ENCODE measurements at places on chromosomes 1 and 21.

GRCh38 chr1:27885114-27885528, 12.8 kb downstream of the THEMIS2 start:
- DNase-seq = no peak

- no peak for DNase-seq
Observed at GRCh38 chr1:116984406-116985160, 17.0 kb upstream of the CD101 start.

DNA sequence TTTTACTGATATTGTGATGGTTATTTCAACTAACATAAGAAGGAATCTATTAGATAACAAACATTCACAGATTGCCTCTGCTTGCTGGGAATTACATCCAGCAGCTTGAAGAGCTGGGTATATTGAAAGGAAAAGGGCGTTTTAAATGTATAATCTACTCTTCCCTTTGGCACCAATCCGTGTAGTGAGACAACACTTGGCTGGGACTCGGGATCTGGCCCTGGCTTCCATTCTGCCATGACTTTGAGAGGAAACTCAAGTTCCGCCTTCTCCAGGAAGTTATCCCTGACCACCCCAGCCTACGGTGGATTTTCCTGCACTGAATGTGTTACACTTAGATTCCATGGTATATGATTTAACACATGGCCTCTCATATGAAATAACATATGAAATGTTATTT, 86.9 kb upstream of the UBE2U start:
- no peak for DNase-seq

GRCh38 chr21:21084179-21084578, 86.0 kb downstream of the NCAM2 start:
- DNase-seq = no peak

GRCh38 chr1:175733722-175734121, 9.7 kb downstream of the TNR start:
- no peak for DNase-seq

- no peak for DNase-seq
Observed at GRCh38 chr1:41882068-41882477, 36.6 kb downstream of the HIVEP3 start.

Data from germinal center (tissue), 1 donor.